Lower lobe of right lung (tissue), 2 donors: ENCODE measurements at places on chromosomes 4 and X. TPM values are rescaled to one million over a fixed set of nuclear protein-coding genes. Genes with fewer than 3 reads are reported as not detected.
A peak's percentile ranks its signal among the peaks of the same experiment; 100 is the strongest.

DNA sequence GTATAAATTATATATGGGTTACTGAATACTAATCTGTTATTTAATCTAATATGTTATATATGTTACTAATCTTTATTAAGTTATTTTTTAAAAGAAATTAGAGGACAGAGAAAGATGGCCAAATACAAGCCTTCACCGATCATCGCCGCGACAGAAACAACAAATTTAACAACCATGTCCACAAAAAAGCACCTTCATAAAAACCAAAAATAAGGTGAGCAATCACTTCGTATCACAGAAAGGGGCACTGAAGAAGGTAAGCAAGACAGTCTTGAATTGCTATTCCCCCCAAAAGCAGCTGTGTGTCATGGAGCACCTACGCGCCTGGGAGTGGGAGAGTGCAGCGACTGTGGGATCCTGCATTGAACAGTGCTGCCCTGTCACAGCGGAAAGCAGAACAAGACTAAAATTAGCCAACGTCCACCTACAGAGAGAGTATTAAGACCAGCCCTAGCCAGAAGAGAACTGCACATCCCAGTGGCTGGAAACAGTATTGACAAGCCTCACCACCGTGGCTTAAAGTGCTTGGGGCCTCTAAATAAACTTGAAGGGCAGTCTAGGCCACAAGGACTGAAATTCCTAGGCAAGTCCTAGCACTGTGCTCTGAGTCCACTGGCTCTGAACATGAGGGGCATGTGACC lies 38.5 kb downstream of the LRBA start:
- DNase-seq: no peak

- no peak for DNase-seq
These were observed 224.6 kb downstream of the ADAMTS3 start for GRCh38 chr4:72344418-72344817.

- DNase-seq: no peak
These were observed 64.7 kb upstream of the RPL34 start for GRCh38 chr4:108555701-108556100.

DNA sequence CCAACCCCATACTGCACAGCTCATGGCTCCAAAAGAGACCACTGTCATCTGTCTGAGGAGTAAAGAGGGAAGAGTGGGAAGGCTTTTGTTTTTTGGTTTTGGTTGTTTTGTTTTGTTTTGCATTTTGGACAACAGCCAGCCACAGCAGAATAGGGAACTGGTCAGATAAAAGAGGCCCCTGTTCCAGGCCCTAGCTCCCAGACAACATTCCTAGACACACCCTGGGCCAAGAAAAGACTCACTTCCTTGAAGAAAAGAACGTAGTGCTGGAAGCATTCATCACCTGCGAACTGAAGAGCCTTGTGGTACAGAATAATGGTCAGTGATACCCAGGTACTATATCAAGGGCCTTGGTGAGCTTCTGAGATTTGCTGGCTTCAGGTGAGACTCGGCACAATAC lies 619.4 kb upstream of the SPANXN1 start:
- no peak for DNase-seq

- no peak for DNase-seq
These were observed 148.9 kb downstream of the STIM2 start for GRCh38 chr4:27009539-27009938.

DNA sequence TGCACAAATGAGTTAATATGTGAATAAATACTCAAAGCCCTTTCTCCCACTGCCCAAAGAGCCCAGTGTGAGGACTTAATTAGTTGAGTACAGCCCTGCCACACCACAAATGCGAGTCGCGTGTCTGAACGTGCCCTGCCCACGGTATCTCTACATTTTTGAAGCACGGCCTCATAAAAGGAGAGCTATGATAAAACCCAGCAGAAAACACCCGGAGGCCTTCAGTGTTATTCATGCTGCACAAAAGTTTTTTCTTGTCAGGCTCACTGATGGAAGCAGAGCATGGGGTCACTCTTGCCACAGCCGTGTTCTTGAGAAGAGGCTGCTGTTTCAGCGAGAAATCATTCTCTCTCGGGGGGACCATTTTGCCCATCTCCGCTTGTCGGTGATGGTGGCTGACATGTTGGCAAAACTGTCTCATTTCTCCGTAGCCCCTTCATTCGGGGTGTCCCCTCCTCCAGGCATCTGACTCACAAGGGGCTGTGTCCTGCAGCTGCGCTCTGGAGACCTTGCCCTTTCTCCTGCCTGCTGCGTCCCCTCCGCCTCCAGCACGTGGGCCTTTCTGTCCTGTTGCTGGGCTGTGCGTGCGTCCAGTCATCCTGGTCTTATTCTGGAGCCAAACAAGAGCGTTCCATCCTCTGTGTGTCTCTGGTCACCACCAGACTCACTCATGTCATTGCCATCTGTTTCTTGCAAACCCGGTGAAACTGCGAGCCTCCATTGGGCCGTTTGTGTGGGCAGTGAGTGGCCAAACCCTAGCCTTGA lies 88.8 kb downstream of the SORCS2 start:
- no peak for DNase-seq

- no peak for DNase-seq
These were observed 645.4 kb downstream of the BCOR start for GRCh38 chrX:39452401-39452800.

Gene SEPTIN11
- total RNA-seq: 127 TPM

- no peak for DNase-seq
These were observed 12.7 kb downstream of the MAD2L1 start for GRCh38 chr4:120053911-120054310.

GRCh38 chrX:119885554-119886428 lies 9.9 kb upstream of the AKAP14 start:
- no peak for DNase-seq

Gene AIFM1
- 23.1 TPM for total RNA-seq

GRCh38 chr4:39947963-39948362 lies 29.7 kb downstream of the PDS5A start:
- DNase-seq: no peak

- no peak for DNase-seq
These were observed 1.5 kb downstream of the OPHN1 start for GRCh38 chrX:68431836-68432235.

- no peak for DNase-seq
These were observed 735.8 kb upstream of the ATOH1 start for GRCh38 chr4:93092765-93093164.

DNA sequence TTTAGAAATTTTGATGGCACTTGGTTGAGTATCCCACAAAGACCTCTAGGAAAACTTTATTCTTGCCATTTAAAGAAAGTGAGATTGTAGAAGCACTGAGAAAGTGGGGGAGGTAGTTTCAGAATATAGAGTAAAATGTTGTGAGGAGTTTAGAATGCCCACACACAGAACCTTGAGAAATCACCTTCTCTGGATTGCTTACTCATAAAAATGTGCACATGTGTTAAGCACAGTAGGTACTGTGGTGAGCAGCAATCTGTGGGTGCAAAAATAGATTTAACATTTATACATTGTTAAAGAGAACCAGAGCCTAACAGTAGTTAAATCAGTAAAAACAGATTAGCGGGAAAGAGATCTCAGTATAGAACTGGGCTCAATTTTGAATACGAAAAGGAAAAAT lies 201.2 kb upstream of the NWD2 start:
- DNase-seq: no peak

DNA sequence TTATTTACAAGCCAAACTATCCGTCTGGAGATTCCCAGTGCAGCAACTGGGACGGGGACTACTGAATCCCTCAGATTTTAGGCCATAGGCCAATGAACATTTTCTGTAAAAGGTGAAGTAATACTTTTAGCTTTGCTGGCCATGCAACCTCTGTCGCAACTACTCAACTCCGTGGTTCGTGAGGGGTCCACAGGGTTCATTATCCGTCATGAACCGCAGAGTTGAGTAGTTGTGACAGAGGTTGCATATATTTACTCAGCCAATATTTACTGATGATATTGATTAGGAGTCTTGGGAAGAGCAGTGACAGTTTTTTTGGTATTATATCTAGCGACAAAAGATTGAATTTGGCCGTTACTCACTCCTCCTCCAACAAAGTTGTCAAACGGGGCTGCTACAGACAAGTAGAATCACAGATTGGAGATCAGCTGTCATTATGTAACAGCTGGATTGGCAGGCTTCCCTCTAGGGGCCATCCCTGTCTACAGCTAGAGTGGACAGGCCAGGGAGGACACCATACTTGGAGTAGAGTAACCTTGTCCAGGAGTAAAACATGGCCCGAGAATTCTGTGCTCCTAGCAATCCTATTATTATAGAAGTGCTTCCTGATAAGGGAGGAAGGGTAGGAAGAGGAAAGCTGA lies 37.2 kb upstream of the CD38 start:
- no peak for DNase-seq

DNA sequence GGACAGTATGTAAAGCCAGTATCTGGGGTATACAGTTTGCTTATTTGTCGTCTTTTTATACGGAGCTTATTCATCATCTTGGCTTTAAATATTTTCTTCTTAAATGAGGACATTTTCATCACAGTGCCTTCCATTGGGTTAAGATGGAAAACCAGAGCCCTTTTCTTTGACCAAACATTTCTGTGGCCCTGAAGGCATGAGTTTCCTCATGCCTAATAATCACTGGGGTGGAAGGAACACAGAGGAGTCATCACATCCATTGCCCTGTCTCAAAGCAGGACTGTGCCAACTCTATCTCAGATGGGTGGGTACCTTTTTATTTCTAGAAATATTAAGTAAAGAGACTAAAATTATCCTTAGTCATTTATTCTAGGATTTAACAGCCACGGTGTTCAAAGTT lies 40.0 kb downstream of the CHRDL1 start:
- DNase-seq: no peak

Gene DCAF8L2
- total RNA-seq: not detected

DNA sequence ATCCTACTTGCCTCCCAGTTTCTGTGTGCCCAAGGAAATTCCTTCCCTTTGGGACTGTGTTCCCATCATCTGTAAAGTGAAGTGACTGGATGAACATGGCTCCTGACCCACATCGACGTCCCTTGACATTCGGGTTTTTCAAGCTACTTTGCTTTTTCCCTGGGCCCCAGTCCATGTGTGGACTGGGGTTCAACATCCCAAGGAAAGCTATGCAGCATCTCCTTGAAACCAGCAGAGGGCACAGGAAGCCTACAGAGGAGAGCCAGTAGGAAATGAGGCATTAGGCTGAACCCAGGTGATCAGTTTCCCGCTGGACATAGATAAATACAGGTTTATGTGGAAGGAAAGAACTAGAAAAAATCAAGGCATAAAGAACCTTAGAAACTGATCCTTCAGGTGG lies 145.1 kb upstream of the ARHGEF9 start:
- DNase-seq: no peak

Gene DKK2
- 11.9 TPM for total RNA-seq

GRCh38 chr4:7987148-7987989 lies 47.7 kb upstream of the AFAP1 start:
- DNase-seq: peak; percentile 69

Gene TMEM129
- total RNA-seq: 30.9 TPM

Gene CD38
- 8.5 TPM for total RNA-seq

DNA sequence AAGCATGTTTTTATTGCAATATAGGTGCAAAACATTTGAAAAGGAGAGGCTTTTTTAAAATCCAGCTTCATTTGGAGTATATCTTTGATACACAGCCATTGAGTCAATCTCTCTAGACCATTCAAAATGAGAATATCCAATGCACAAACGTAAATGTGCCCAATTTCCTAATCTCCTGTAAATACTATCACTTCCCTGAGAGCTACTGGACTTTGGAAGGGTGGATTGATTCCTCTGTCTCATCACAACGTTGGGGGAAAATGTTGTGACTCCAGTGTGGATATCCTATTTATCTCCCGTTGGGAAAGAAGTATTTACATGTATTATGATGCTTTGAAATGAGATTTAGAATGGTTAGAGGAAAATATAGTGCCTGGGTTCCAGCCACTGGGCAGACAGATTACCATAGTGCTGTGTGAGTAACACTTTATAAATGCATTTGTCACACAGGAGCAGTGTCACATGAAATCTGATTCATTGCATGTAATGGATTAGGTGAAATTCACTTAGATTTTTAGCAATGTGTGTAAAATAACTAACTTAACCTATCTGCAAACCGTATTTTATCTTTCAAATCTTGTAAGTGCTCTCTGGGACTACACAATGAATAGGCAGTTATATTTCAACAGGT lies 64.4 kb upstream of the VCX3A start:
- DNase-seq: no peak

Gene REELD1
- total RNA-seq: 0.35 TPM

GRCh38 chr4:183626168-183626567 lies 32.8 kb downstream of the RWDD4 start:
- no peak for DNase-seq

- DNase-seq: no peak
These were observed 12.2 kb downstream of the SPOCK3 start for GRCh38 chr4:167222099-167222498.

Gene CLIC2
- total RNA-seq: 53.4 TPM

DNA sequence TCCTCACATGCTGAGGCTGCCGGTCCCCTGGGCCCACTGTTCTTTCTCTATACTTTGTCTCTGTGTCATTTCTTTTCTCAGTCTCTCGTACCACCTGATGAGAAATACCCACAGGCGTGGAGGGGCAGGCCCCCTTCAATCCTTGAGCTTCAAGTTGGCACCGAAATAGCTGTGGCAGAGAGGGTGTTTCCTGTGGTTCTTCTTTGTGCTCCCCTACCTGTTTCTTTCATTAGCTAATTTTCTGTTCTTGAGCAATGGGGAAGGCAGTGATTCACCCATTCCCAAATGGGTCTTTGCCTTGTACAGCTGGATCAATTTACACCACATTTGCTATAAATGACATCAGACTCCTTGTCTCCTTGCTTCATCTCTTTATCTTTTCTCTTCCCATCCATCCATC lies 2.1 kb upstream of the CYSLTR1 start:
- DNase-seq: no peak

DNA sequence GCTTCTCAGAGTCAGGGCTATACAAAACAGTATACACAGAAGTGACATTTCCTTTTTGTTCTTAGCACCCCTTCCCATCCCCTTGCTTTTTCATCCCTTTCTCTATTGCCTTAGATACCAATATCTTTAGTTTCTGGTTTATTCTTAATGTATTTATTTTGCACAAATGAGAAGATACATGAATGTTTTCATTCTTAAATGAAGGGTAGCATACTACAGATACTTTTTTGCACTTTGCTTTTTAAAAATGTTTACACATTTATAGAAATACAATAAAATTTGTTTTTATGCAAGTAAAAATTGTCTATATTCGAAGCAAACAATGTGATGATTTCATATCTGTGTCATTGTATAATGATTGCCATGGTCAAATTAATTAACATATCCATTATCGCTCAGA lies 33.1 kb downstream of the TSPAN7 start:
- DNase-seq: no peak

DNA sequence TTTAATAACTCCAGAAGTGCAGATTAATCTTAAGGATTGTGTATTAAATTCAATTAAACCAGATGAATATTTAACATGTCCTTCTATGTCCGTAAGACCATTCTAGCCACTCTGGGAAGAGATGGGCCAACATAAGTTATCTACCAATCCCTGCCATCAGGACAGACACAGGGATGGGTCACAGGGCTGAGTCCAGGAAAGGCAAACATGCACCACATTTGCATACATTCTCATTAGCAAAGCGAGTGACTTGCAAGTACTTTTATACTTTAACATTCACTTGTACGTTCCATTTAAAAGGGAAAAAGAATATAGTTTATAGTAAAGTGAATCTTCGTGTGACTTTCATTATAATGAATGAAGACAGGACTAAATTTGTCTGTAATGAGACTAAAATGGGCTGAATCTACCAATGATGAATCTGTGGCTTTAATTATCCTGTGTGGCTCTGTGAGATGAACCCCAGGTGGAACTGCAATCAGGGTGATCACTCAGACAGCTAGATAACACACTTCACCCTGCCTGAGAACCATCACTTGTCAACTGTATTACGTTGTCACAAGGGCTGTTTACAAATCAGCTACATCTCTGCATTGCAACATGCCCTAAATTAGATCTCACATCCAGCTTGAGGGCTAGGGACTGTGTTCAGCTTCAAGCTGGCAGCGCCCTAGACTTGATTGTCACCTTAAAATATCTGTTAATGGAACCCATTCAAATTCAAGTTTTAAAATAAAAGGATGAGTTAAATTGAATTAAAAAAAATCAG lies 77.2 kb downstream of the SH3KBP1 start:
- no peak for DNase-seq
